ENCODE measurements at places on chromosomes 12 and 14. TPM values are rescaled to one million over a fixed set of nuclear protein-coding genes. Genes with fewer than 3 reads are reported as not detected.

GRCh38 chr12:66247741-66248140, 54.6 kb upstream of the HELB start:
- no peaks in the 10 kb centered on the region for H3K4me1 ChIP-seq
- no peak for DNase-seq
- no peaks in the 10 kb centered on the region for H3K36me3 ChIP-seq
- no peak overlapping the region for H3K27ac ChIP-seq
- peaks cover 13% of the 10 kb centered on the region for H3K27me3 ChIP-seq

MUCL1 gene
- total RNA-seq = not detected

DNA sequence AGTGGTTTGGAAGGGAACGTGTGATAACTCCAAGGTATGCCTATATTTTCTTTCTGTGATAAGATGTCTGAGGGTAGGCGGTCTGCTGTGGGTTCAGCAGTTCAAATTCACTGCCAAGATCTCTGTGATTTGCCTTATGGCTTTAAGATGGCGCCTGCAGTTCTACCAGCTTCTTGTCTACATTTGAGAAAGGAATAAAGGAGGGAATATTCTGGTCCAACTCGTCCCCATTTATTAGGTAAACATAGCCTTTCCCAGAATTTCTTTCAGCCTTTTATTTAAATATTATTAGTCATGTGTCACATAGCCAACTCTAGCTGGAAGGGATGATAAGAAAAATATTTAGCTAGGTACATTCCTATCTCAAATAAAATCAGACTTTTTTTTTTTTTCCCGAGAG, 48.8 kb downstream of the KCNJ8 start:
- peaks cover 10% of the 10 kb centered on the region for H3K27me3 ChIP-seq
- no peaks in the 10 kb centered on the region for H3K36me3 ChIP-seq
- no peak overlapping the region for H3K27ac ChIP-seq
- no peaks in the 10 kb centered on the region for H3K4me1 ChIP-seq

DNA sequence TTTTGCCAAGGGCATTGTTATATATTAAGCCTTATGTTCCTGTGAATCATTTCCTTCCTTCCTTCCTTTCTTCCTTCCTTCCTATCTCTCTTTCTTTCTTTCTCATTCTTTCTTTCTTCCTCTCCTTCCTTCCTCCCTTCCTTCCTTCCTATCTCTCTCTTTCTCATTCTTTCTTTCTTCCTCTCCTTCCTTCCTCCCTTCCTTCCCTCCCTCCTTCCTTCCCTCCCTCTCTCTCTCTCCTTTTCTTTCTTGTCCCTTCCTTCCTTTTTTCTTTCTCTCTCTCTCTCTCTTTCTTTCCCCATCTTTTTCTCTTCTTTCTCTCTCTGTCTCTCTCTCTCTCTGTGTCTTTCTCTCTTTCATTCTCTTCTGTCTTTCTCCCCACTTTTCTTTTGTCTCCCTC, 226.6 kb downstream of the ETNK1 start:
- H3K27me3 ChIP-seq = peaks cover 13% of the 10 kb centered on the region
- no peak overlapping the region for H3K4me3 ChIP-seq
- H3K27ac ChIP-seq = no peak overlapping the region
- H3K36me3 ChIP-seq = no peaks in the 10 kb centered on the region
- no peak for DNase-seq

P3H3 gene
- total RNA-seq = 0.99 TPM

RERG gene
- total RNA-seq = not detected

- no peaks in the 10 kb centered on the region for H3K27me3 ChIP-seq
- H3K4me3 ChIP-seq = no peak overlapping the region
Observed at GRCh38 chr14:64778104-64778754, 74.0 kb downstream of the PLEKHG3 start.

KRT75 gene
- total RNA-seq = not detected

- no peaks in the 10 kb centered on the region for H3K4me1 ChIP-seq
- no peaks in the 10 kb centered on the region for H3K36me3 ChIP-seq
- H3K27ac ChIP-seq = no peak overlapping the region
- no peaks in the 10 kb centered on the region for H3K27me3 ChIP-seq
- DNase-seq = no peak
Observed at GRCh38 chr12:59055204-59055860, 135.0 kb upstream of the LRIG3 start.

DNA sequence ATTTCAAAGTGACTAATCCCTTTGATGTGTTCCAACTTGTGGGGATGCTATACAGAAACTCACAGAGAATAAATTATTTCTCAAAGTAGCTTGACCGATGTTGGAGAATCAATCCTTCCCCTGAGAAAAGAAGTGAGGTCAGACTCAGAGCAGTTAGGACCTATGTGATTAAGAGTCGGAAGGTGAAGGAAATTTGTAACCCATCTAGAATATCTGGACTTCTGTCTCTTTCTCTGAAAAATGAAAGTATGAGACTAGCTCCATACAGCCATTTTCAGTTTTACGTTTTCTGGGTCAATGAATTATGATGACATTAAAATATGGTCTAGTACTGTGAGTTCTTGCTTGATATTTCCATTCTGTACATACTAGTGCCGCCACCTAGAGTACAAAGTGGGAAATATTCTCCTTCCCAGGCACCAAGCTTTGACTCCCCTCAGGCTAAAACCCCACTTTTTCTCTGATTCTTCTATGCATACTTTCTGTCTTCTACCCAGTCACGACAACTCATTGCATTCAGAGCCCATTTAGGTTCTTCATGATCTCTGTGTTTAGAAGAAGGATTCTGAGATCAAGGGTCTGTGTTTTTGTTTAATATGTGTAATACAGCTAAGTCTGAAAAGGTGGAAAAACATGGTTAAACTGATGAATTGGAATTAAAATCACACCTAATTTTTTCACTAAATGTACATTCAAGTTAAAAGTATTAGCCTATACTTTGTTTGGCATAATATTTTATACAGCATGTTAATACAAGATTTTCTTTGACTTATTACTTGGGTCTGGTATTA, 6.9 kb upstream of the NTS start:
- H3K27ac ChIP-seq = no peak overlapping the region
- H3K4me3 ChIP-seq = no peak overlapping the region
- no peak for DNase-seq
- H3K36me3 ChIP-seq = no peaks in the 10 kb centered on the region
- no peaks in the 10 kb centered on the region for H3K27me3 ChIP-seq
- no peaks in the 10 kb centered on the region for H3K4me1 ChIP-seq
